Activated naive CD4-positive, alpha-beta T cell treated with anti-CD3 and anti-CD28 coated beads for 36 hours (primary cell): ENCODE measurements at places on chromosomes 16 and 17. TPM values are rescaled to one million over a fixed set of nuclear protein-coding genes. Genes with fewer than 3 reads are reported as not detected.
A peak's percentile ranks its signal among the peaks of the same experiment; 100 is the strongest.

- no peak for DNase-seq
Measured at GRCh38 chr17:27216836-27217235, 77.1 kb upstream of the WSB1 start.

DNA sequence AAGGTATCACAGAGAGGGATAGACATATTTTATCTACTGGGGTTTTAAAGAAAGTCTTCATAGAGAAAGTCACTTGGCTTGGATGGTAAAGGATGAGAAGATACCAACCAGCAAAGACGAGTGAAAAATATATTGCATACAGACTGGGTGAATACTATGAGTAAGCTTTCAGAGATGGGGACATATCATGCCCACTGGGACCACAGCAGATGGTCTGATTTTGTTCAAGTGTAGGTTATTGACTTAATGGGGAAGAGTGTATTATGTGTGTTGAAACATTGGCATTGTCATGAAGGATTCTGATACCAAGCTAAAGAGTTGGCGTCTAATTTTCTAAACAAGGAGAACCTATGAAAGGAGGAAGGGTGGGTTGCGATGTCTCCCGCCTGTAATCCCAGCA is 13.8 kb upstream of the MMD start:
- no peak for DNase-seq

DNA sequence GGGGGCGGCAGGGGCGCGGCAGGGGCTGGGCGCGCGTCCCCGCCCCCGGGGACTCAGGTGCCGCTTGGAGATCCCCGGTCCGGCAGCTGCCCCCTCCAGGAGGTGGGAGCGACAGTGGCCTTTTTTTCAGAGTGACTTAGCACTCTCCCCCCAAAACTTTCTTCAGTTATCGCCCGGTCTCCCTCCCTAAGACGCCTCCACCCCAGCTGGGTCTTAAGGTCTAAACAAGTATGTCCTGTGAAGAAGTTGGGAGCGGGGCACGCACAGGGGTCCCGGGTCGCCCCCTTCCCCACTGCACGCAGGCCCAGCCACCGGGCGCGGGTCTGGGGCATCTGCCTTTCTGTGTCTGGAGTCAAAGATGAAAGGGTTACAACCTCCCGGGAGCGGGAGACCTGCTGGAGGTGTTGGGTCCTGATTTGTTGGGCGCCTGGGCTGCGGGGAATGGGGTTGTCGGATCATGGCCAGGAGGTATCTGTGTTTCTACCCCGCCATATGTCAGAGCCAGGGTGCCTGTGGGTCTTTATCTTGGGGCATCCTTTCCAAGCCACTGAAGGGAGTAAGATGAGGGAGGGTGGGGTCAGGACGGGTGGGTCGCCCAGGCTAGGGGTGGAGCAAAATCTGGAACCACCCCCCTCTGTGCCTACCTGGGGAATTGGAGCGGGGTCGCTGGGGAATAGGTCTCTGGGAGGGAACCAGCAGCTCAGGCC is 757 bp downstream of the FMNL1 start:
- DNase-seq = peak; percentile 78

GRCh38 chr16:4136229-4136813 is 20.1 kb upstream of the ADCY9 start:
- DNase-seq = no peak

DNA sequence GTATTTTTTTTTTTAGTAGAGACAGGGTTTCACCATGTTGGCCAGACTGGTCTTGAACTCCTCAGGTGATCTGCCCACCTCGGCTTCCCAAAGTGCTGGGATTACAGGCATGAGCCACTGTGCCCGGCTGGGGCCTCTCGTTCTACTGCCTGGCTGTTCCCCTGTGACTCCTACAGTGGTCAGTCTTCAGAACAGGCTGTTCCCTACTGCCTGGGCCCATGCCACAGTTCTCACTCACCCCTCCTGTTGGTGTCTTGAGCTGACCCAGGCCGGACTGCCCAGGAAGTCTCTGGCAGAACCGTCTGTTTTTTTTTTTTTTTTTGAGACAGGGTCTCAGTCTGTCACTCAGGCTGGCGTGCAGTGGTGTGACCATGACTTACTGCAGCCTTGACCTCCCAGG is 3.3 kb downstream of the CDK3 start:
- DNase-seq = no peak

- no peak for DNase-seq
Measured at GRCh38 chr17:8053600-8053999, 14.7 kb downstream of the ALOX15B start.

GRCh38 chr16:23318639-23319038 is 16.5 kb downstream of the SCNN1B start:
- DNase-seq = no peak

GRCh38 chr16:3021449-3022207 is 1.5 kb downstream of the TNFRSF12A start:
- peak; percentile 90 for DNase-seq

- DNase-seq = no peak
Measured at GRCh38 chr16:72947379-72948237, 100.3 kb downstream of the ZFHX3 start.

GRCh38 chr17:77502626-77503292 is 362.0 kb downstream of the SEC14L1 start:
- no peak for DNase-seq

- DNase-seq = peak; percentile 86
Measured at GRCh38 chr17:48427598-48427997, 2.4 kb downstream of the SKAP1 start.

DNA sequence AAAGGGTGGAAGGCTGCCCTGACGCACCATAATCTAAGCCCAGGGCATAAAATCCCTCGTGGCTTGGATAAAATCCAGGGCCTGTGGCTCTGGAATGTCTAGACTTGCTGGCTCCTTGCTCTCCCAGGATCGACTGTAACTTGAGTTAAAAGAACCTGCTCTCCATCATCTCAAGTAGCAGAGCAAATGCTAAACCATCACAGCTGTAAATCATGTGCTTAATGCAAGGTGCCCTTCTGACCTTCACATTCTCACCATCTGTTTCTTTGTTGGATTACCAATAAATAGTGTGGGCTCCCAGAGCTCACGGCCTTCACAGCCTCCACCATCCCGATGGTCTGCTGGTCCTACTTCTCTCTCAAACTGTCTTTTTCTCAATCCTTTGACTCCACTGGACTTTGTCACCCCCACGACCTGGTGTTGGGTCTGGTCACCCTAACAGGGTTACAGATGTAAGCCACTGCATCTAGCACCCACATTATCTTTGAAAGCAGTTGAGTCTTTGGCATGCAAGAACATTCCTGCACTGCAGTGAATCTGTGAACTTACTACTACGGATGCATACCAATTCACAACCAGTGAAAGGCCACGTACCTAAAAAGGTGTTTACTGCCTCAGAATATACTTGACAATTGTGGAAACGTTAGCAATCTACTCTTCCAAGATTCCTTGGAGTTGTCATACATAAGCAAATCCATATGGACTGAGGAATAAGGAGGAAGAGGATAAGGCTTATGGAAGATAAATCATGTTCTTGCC is 15.3 kb downstream of the RSL1D1 start:
- no peak for DNase-seq

- no peak for DNase-seq
Measured at GRCh38 chr16:29674188-29674587, 4.8 kb upstream of the QPRT start.

DNA sequence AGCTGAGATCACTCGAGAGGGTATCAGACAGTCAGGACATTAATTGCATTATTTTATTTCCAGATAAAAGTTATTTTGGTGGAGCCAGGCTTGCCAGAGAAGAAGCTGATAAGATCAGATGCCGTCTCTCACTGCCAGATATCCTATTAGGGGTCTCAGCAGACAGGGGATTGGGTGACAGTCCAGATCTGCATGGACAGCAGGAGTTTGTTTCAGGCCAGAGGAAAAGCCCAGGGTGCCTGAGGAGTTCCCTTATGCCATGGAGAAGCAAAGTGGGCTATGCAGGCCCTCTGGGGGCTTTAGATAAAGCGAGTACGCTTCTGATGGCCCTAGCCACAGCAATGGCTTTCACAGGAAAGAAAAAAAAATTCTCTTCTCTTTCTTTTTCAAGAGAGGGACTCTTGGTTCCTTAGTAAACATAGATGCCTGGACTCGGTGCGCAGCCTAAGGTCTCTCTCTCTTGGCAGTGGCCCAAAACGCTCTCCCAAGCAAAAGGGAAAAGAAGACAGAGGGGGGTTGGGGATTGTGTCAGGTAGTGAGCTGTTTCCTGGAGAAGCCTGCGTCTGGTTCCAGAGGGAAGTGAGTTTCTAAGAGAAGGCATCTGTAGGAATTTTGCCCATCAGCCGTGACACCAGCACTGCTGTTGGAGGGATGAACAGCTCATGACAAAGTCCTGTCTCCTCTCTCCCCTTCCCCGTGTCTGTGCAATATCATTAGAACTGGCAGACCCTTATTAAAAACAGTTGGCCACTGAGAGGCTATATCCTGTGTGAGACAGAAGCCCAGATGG is 166.3 kb upstream of the FOXF1 start:
- no peak for DNase-seq

GRCh38 chr17:15999974-16000827 is 577 bp downstream of the TTC19 start:
- peak; percentile 43 for DNase-seq

GRCh38 chr16:10668322-10669045 is 26.2 kb downstream of the TEKT5 start:
- peak; percentile 20 for DNase-seq

- DNase-seq = no peak
Measured at GRCh38 chr17:6048486-6048885, 21.7 kb upstream of the WSCD1 start.

GRCh38 chr16:23642246-23642774 is 1.0 kb downstream of the DCTN5 start:
- DNase-seq = no peak

- DNase-seq = peak; percentile 22
Measured at GRCh38 chr16:138049-138417, 440 bp downstream of the NPRL3 start.

DNA sequence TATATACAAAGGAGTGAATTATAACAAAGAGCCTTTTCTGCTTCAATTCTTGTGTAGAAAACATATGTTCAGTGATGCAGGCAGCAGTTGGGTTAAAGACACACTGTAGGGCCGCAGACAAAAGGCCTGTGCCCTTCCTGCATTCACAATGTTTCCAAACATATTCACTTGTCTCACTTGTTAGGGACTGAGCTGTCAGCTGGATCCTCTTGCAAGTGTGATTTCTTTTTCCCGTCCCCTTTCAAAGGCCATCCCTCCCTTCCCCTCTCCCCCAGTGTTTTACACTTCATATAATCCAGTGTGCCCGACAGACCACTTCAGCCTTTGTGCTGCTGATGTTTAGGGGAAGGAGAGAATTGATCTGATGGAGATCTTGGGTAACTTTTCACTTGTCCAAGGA is 217.0 kb downstream of the FTO start:
- DNase-seq = no peak

DNA sequence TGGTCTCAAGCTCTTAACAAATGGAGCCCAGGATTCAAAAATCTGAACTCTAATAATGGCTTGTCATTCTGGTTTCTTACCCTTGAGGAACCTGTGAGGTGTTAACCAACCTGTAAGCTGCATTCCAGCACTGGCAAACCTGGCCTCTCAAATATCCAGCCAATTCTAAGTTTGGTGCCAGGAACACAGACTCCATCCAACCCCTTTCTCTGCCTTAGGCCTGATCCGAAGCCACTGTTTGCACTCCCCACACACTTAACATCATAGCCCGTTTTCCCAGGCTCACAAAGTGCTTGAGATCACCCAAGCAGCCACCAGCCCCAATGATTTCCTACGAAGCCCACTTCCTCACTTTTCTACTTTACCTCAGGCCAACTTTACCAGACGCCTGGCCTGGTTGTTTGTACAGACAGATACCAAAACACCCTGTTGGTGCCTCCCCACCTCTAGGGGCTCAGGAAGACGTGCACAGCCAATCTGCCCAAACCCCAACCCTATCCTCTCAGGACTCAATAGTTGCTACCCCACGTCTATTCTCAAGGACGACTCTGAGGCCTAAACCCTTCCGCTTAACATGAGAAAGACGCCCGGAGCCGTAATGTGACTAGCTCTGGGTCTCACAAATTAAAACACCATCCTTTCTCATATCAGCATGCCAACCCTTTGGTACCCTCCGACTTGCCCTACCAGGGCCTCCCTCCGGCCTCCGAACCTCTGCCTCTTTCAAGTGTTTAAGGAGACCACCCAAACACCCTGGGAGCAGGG is 3.2 kb upstream of the PER1 start:
- DNase-seq = no peak

- DNase-seq = peak; percentile 14
Measured at GRCh38 chr16:70809392-70810060, 8.6 kb upstream of the VAC14 start.

- no peak for DNase-seq
Measured at GRCh38 chr16:49562228-49562627, 188.6 kb downstream of the C16orf78 start.

DNA sequence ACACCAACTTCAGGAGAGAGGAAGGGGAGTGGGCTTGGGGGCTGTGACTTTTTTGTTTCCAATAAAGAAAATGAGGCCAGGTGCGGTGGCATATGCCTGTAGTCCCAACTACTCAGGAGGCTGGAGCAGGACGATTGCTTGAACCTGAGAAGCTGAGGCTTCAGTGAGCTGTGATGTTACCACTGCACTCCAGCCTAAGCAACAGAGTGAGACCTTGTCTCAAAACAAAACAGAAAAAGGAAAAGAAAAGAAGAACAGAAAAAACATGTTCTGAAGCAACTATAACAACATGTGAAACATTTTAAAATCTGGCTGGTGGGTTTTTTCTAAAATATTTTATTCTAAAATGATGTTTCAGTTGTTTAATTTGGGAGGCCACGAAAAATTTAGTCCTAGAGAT is 554.0 kb upstream of the ZFHX3 start:
- no peak for DNase-seq

- no peak for DNase-seq
Measured at GRCh38 chr17:74197801-74198200, 5.7 kb upstream of the RPL38 start.

DNA sequence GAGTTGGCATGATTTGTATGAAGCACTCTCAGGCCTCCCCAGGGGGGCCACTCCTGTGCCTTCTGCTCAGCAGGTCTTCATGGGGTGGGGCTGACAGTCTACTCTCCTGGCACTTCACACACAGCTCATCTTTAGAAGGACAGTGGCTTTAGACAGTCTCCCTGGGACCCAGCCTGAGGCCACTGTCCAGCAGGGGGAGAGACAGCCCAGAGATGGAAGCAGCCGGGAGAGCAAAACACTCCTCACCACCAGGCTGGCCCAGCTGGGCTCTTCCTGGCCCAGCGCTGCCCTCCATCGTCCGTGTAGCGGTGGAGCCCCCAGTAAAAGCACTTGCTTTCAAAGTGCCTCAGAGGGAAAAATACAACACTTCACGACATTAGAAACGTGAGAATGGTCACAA is 62.0 kb upstream of the CRHR1 start:
- DNase-seq = no peak

GRCh38 chr16:7231762-7232161 is 100.9 kb upstream of the RBFOX1 start:
- no peak for DNase-seq

- peak; percentile 73 for DNase-seq
Measured at GRCh38 chr17:79842656-79843473, 3.6 kb upstream of the CBX4 start.

METTL26 gene
- 122 TPM for total RNA-seq

CBX2 gene
- 5.2 TPM for total RNA-seq

CDT1 gene
- 231 TPM for total RNA-seq

EARS2 gene
- 23.7 TPM for total RNA-seq

NEUROD2 gene
- not detected for total RNA-seq

SULT1A4 gene
- 1.8 TPM for total RNA-seq

KRT15 gene
- total RNA-seq = not detected

TNFRSF17 gene
- not detected for total RNA-seq

EPX gene
- not detected for total RNA-seq
